ENCODE measurements at places on chromosomes 5 and 9.

- no peak for DNase-seq
Measured at GRCh38 chr5:332843-333242, 11.3 kb downstream of the AHRR start.

GRCh38 chr5:40093550-40093949 is 586.2 kb upstream of the PTGER4 start:
- DNase-seq, result no peak

DNA sequence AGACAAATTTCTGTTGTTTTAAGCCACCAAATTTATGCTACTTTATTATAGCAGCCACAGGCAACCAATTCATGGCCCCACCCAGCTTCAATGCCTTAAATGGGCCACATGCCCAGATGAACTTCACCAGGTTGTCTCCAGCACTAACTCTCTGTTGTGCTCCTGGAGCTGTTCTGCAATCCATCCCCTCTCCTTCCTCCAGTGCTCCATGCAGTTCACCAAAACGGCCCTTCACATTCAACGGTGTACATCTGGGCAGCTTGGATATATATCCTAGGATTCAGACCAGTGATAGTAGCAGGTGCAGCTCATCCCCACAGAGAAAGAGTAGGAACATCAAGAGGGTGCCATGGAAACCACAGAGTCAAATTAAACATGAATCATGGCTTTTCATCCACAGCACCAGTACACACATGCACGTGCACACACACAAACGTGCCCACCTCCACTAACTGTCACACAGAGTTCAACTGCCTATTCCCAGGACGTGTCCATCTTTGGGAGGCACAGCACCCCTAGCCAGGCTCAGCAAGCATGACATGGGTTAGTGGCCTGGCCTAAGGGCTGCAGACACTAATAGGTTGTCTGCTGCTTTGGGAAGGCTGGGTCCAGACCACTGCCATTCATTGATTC is 134.5 kb downstream of the MED10 start:
- no peak for DNase-seq

- no peak for DNase-seq
Measured at GRCh38 chr9:89154651-89155336, 23.8 kb downstream of the SHC3 start.

DNA sequence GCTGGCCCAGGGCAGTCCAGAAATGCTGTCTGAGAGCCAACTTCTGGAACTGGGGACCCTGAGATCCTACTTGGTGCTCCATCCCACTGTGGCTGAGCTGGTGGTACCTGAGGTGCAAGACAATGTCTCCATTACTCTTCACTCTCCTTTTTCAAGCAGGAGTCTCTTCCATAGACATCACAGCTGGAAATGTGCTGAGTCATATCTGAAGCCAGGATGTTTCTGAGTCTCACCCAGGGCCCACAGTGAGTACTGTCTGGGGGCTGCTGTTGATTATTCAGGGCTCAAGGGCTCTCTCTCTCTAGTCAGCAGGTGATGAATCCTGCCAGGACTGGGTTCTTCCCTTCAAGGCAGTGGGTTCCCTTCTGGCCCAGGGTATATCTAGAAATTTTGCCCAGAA is 145.2 kb upstream of the TAS2R1 start:
- DNase-seq, result no peak

DNA sequence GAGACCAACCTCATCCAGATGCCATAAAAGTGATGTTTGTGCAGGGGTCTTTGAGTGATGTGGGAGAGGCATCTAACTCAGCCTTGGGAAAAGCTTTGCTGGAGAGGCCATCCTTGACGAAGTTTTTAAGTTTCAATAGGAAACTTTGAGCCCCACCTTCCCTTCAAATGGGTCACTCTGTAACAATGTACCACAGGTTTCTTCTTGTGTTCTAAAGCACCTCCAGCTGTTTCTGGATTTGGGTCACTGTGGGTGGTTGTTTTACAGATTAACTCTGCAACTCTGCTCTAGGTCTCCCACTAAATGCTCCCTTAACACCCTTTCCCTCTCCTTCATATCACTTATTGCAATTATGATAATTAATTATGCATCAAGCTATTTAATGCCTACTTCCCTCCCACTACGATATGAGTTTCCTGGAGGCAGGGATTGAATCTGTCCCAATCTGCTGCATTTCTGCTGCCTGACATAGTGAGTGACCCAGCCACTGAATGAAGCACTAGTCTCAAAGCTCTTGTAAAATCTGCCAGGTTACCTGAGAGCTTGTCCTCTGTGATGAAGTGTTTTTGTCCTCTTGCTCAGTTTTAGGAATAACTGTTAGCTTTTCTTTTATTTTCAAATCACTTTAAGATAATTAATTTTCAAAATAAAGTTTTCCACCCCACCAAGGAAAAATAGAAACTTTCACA is 60.5 kb upstream of the PUM3 start:
- no peak for DNase-seq

DNA sequence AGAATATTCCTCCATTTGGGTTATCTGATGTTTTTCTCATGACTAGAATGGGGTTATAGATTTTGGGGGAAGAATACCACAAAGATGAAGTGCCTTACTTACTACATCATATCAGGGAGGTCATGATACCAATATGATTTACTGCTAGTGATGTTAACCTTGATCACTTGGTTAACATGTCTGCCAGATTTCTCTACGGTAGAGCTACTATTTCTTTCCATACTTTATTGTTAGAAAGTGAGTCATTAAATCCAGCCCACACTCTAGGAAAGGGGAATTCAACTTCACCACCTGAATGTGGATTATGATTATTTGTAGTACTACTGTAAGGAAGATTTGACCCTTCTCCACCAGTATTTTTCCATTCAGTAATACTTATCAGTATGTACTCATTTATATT is 64.7 kb downstream of the UBE2R2 start:
- DNase-seq, result no peak

- DNase-seq, result no peak
Measured at GRCh38 chr9:109250311-109250741, 70.5 kb downstream of the EPB41L4B start.

DNA sequence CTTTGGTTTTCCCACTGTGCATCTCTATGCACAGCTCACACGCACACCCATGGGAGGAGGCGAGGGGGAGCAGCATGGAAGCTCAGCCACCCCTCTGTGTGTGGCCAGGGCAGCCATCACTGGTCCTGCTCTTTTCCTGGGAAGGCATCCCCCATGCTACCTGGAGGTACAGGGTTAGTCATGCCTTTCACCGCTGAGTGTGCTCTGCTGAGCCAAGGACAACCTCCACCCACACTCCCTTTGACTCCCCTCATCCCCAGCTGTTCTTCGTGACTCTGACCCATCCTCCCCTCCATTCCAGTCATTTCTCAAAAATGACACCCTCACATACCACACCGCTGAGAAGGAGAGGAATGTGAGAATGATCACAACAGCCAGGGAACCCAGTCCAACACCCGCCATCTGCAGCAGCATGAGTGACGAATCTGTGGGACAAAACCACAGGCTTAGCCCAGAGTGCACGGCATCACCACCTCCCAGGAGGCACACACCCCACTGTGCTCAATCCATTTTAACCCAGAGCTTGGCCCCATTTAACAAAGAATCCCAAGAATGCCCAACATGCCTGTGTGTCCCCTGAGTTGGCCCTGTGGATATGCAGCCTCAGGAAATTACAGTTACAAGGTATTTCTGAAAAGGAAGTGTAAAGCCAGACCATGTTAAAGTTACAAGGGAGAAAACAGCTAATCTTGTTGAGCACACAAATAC is 133.4 kb downstream of the SUSD1 start:
- no peak for DNase-seq

DNA sequence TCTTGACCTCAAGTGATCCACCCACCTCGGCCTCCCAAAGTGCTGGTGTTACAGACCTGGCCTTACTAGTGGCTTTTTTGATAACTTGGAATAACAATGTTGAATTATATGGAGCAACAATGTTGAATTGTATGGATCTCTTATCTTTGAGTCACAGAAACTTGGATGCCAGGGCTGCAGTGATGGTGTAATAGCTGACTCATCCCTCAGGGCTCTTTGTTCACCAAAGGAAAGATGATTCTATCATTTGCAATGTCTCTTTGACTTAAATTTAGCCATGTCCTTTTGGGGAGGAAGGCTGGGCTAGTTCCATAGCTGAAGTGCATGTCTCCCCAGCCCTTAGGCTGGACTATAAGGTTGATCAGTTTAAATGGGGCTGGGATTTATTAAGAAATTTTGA is 172.3 kb downstream of the PDZD2 start:
- no peak for DNase-seq

GRCh38 chr5:102561894-102562760 is 63.3 kb upstream of the SLCO6A1 start:
- DNase-seq, result no peak

DNA sequence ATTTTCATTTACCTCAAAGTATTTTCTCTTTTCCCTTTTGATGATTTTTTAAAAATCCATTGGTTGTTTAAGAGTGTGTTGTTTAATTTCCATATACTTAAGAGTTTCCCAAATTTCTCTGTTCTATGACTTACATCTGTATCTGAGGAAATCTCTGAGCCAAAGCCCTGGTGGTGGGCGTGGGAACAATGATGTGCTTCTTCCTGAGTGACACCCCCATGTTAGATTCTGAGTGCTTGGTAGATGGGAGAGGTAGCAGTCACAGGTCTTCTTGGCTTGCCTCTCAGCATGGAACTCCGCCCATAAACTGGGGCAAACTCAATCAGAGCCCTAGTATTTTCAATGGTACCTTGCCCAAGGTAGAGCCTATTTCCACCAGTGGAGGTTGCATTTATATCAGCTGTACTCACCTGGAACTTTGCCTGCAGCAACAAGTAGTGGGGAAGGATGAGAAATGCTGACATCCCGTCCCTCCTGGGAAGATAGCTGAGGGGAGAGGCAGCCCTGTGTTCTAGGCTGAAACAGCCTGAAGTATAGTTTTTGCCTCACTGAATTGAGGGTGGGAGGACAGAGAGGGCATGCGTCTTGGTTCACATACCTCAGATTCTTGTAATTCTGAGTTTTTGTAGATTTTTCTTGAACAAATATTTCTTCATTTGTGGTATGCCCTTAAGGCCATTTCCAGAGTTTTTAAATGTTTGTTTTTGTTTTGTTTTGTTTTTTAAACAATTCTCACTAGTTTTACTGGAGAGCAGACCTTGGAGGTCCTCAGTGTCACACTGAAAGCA is 26.4 kb downstream of the C9orf43 start:
- no peak for DNase-seq

DNA sequence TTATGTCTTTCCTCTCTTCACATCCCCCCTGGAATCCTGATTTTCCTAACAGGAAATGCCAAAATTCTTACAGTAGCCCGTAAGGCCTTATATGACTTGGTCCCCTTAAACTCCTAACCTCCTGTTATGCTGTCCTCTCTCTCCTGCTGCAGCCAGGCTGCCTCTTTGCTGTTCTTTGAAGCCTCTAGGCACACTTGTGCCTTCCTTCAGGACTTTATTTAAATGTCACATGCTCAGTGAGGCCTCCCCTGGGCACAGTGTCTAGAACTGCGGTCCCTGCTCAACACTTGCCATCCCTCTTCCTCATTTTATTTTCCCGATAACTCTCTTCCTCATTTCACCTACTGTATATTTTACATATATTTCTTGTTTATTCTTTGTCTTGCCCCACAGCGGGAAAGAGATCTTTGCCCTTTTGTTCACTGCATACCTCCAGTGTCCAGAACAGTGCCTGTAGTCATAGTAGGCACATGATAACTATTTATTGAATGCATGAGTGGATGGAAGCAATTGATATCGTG is 5.5 kb upstream of the SHB start:
- DNase-seq, result no peak

- DNase-seq, result no peak
Measured at GRCh38 chr5:15722305-15722704, 222.3 kb downstream of the FBXL7 start.

- no peak for DNase-seq
Measured at GRCh38 chr9:132164604-132165362, 2.9 kb downstream of the NTNG2 start.

DNA sequence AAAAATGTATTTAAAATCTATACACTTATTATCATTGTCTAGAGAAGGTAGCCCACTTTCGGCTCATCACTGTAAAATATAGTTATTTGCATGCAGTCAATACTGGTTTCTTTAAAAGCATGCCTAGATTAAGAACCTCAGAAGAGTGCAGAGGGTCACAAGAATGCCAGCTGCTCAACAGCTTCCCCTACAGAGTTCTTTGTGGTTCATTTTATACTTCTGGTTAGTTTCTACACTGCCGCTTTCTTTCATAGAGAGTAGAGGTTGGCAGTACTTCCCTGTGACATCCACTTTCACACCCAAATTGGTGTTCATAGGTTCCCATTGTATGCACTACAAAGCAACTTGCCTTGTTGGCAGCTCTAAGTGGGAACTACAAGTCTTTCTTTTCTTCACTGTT is 137.3 kb downstream of the KIAA0825 start:
- no peak for DNase-seq

DNA sequence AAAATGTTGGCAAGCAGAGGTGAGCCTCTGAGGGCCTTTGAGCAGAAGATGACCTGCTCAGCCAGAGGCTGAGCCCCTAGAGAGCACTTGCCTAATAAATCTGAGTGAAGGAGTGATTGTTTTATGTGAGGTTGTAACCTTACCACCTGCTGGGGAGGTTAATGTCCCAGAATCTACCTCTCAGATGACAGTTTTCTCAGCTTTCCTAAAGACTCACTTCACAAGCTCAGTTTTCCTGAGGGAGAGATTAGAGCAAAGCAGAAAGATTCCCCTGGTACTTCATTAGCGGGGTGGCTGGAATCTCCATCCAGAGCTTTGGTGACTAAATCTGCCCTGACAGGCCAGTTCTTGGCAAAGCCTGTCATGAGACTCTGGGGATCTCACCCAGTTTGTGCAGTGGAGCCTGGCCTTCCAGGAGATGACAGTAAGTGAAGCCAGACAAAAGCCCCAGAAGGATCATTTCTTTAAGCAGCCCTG is 48.8 kb upstream of the GALNT10 start:
- DNase-seq, result no peak

- DNase-seq, result no peak
Measured at GRCh38 chr5:8845296-8845695, 700.6 kb downstream of the SEMA5A start.

DNA sequence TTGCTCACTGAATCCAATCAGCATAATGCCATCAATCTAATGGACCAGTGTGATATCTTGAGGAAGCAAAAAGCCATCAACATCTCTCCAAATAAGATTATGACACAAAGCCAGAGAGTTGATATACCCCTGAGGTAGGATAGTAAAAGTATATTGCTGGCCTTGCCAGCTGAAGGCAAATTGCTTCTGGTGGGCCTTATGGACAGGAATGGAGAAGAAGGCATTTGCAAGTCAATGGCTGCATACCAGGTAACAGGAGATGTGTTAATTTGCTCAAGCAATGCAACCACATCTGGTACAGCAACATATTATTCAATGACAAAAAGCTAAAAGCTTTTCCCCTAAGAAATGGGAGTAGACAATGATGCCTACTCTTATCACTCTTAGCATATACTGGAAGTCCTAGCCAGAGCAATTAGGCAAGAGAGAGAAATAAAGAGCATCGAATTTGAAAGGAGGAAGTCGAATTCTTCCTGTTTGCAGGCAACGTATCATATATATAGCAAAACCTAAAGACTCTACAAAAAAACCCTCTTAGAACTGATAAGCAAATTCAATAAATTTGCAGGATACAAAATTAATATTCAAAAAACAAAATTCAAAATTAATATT is 216.1 kb upstream of the RASA1 start:
- DNase-seq, result no peak
